ENCODE measurements at places on chromosomes 1 and 21. TPM values are rescaled to one million over a fixed set of nuclear protein-coding genes. Genes with fewer than 3 reads are reported as not detected.

Gene SPOCD1
- total RNA-seq: 1.3 TPM

DNA sequence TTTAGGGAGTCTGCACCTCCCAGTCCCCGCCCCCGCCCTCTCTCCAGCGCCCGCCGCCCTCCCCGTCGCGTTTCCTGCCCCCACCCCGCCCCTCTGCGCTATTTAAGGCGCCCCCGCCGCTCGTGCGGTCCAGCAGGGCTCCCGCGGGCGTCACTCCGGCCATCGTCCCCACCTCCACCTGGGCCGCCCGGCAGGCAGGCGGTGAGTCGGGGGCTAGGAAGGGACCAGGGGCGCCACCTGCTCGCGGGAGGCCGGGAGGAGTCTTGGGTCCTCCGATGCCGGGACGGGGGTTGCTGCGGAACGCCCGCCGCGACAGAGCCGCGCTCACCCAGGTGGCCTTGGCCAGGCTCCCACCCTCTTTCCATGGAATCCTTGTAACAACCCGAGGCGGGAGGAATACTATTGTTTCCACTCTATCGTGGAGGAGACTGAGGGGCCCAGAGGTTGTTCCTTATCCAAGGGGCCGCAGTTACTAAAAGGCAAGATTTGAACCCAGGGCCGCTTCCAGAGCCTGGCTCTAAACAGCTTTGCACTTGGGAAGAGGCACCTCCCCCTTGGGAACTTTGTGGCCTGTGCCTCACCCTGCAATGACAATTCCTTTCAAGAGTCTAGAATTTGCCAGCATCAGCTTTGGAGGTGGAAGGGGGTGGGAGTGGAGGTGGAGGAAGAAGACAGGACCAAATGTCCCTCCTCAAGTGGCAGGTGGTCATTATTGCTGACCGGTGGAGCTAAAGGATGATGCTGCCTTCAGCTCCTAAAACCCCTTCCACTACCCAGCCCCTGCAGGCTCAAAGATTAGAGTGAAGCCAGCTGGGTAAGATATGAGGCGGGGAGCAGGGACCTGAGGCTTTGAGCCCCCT, at the start of gene GJA4:
GJA4 (plus strand) TSS at position 132 of the 860 bp plus-strand sequence. CDS start 1,215 bp downstream, outside the sequence.
- no peaks in the 10 kb centered on the region for H3K36me3 ChIP-seq
- DNase-seq: peak; percentile 72
- no peak within 1 kb of the TSS for H3K4me3 ChIP-seq

Gene LINGO4
- not detected for total RNA-seq

DNA sequence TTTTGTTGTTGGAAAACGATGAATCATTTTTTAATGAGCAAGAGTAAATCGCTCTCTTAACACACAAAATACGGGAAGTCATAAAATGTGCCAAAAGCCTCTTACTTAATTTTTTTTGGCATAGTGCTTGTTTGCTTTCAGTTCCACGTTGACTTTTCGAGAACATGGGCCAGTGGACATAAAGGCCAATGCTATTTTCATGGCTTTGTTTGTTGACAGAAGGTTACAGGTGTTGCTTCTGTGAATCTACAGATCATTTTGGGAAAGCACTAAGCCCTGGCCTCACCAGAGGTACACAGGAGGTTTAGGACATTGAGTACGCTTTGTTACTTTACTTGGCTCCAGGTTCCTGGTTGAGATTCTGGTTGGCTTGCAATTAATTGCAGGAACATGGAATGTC, 199.4 kb upstream of the HMCN1 start:
- no peaks in the 10 kb centered on the region for H3K27me3 ChIP-seq
- DNase-seq: no peak
- H3K4me1 ChIP-seq: no peaks in the 10 kb centered on the region
- no peaks in the 10 kb centered on the region for H3K36me3 ChIP-seq

Gene CFHR4
- not detected for total RNA-seq

Gene PADI2
- total RNA-seq: 2.0 TPM

DNA sequence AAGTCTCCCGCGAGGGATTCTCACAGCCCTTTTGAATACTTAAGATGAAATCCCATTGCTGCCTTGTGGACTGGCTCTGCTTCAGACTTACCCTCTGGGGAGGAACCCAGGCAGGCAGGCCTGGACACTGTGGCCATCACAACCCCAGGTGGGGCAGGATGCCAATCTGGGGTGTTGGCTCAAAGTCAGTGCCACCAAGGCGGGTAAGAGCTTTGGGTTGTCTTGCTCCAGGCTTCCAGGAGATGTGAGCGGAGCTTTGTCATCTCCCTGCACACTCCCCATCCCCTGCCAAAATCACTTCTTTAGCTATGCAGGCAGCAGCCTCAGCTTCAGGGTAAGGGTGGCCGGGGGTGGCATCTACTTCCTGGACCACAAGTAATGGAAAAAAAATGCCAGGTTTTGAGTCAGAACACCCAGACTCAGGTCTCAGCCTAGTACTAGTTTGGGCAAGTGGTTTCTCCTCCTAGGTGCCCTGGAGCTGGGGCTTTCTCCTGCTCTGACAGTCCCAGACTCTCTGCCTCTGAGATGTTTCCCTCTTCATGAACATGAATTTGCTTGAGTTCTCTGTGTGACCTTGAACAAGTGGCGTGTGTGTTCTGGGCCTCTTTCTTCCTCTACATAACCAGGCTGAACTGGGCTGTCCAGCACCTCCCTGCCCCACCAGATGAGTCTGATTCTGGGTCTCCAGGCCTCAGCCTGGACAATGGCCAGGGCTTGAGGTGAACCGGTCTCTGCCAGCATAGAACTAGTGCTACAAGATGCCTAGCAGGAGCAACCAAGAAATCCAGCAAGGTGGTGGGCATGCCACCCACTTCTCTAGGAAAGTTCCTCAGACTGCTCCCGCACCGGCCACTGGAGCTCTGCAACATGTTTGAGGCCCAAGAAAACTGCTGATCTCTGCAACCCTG, 65.4 kb downstream of the VWA5B1 start:
- H3K27ac ChIP-seq: no peak overlapping the region
- H3K4me1 ChIP-seq: no peaks in the 10 kb centered on the region
- H3K36me3 ChIP-seq: no peaks in the 10 kb centered on the region
- DNase-seq: no peak

Data from endodermal cell (in vitro differentiated cells).